ENCODE measurements at places on chromosomes 2 and 18.

DNA sequence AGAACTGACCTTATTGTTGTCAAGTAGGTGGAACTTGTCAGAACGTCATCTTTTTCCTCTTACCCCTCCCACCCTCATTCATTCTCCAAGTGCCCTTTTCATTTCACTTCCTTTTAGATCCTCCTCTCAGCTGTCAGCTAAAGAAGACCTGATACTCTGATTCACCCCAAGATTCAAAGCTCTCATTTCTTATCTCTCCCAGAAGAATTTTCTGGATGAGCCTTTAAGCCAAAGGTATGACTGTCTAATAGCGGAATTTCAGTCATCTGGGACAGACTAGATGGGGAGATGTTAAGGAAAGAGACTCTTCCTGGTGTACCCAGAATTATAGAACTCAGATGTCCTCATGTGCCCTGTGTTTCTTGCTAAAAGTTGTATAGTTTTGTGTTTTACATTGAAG is 53.9 kb downstream of the TCF7L1 start:
- no peak for DNase-seq

GRCh38 chr2:25672494-25673299 is 680 bp downstream of the DTNB start:
- no peak for DNase-seq

DNA sequence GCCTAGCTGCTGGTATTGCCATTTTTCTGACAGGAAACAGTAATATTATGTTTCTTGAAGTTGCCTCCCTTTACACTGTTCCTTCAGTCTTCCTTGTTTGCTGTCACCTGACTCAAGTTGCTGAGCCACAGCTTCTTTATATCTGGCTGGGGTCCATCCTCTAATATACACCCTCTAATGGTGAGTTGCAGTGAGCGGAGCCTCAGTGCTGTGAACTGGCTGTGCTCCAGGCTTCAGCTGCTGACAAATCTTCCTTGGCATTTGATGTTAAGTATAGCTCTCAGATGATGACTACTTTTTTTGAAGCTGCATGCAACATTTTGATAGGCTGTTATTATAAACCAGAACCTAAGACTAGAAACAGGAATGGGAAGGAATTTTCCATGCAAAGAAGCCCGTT is 366.7 kb downstream of the NUP35 start:
- no peak for DNase-seq

DNA sequence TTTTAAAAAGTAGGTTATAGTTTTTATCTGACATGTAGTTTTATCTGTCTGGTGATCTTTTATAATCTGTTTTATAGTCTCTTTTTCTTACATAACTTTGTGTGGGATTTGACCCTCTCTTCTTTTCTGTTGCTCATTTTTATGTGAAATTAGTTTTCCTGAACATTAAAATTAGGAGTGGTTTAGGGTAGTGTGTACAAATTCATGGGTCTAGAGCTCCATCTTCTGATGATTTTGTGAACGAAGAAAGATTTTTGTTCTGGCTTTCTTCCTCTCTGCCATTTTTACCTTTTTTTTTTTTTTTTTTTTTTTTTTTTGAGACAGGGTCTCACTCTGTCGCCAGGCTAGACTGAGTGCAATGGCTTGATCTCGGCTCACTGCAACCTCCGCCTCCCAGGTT is 46.6 kb downstream of the SLC30A6 start:
- no peak for DNase-seq

- DNase-seq = no peak
Measured at GRCh38 chr2:160783474-160783873, 289.9 kb upstream of the RBMS1 start.

DNA sequence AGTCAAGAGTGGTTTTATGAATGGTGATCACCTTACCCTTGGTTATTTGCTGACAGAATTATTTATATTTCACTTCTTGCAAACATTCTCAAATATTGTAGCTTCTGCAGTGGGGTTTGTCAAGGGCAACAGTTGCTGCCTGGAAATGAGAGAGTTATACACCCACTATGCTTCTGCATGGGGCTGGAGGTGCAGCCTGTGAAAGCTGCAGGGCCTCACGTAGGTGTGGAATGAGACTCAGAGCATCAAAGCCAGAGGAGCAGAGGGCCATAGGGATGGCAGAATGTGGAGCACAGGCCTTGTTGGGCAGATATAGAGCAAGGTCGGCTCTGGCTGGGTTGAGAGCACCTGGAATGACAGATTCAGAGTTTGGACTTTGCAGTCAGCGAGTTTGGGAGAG is 128.2 kb downstream of the ARHGEF4 start:
- no peak for DNase-seq

GRCh38 chr2:28352104-28352503 is 40.6 kb upstream of the FOSL2 start:
- no peak for DNase-seq

DNA sequence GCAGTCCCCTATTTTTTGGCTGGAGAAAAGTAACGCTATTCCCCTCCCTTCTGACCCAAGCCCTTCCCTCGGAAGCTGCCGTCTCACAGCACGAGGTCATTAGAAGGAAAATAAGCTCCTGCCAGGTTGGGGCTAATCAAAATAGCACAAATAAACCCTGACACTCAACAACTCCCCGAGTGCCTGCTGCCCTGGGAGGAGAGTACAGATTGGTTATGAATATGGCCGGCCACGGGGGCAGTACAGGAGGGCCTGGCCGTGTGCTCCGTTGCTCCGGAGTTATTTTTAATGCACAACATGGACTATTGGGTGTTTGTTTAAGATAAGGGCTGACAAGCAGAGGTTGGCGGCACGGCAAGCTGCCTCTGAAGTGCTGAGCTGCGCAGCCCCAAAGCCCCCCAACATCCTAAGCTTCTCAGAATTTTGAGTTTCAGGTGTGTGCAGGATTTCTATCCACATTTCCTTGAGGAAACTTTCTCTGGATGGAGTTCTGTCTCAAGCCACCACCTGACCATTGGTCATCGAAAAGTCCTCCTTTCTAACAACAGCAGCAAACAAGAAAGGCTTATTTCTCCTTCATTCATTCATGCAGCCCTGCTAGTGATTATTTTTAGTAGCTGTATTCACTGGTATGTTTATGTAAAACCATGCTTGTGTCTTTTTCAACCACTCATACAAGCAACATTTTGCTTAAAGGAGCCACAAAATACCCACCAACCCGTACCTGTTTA is 58.7 kb downstream of the PAX3 start:
- no peak for DNase-seq

DNA sequence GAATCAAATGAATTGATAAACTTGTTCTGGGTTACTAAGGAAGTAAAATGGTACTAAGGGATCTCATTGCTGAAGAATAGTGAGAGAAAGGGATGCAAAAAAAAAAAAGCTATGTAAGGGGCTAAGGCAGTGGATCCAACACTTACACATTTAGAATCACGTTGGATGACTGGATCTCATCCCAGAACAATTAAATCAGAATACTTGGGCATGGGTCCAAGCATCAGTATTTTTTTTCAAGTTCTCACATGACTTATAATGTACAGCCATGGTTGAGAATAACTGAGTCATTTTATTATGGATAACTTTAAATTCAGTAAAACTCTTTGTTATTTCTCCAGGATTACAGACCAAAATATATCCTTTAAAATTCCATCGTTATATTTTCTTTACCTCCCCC is 8.5 kb downstream of the DSC1 start:
- DNase-seq = no peak

- DNase-seq = no peak
Measured at GRCh38 chr2:172701250-172701649, 34.4 kb upstream of the RAPGEF4 start.

GRCh38 chr2:113876503-113877387 is 13.1 kb upstream of the ACTR3 start:
- DNase-seq = no peak

DNA sequence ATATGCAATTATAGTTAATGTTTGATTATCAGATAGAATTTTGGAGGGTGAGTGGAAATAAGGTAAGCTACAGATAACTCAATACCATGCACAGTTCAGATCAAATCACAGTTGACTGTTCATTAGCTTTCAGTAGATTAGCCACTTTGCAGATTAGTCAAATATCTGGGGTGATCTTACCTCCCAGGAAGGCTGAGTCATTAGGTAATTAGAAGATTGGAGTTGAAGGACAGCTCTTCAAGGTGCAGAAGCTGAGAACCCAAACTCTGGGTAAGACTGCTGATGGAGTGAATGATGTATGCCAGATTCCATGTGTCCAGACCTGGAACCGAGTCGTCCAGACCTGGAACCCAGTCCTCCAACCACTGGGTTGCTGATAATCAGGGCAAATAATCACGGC is 262.8 kb upstream of the UBE2E3 start:
- no peak for DNase-seq

DNA sequence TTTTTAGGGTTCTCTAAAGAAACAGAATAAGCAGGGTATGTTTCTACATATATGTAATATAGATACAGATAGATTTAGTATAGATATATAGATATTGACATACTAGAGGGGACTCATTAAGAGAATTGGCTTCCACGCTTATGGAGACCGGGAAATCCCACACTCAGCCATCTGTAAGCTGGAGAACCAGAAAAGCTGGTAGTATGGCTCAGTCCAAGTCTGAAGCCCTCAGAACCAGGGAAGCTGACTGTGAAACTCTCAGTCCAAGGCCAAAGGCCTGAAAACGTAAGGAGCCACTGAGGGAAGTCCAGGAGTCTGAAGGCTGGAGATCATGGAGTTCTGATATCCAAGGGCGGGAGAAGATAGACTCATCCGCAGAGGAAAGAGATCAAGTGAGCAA is 441.3 kb upstream of the CDH20 start:
- no peak for DNase-seq

GRCh38 chr2:172094294-172095145 is 8.2 kb downstream of the DLX2 start:
- no peak for DNase-seq

GRCh38 chr2:116754381-116755101 is 1060.0 kb upstream of the DDX18 start:
- DNase-seq = no peak

- DNase-seq = no peak
Measured at GRCh38 chr2:114668415-114668814, 226.0 kb downstream of the DPP10 start.

DNA sequence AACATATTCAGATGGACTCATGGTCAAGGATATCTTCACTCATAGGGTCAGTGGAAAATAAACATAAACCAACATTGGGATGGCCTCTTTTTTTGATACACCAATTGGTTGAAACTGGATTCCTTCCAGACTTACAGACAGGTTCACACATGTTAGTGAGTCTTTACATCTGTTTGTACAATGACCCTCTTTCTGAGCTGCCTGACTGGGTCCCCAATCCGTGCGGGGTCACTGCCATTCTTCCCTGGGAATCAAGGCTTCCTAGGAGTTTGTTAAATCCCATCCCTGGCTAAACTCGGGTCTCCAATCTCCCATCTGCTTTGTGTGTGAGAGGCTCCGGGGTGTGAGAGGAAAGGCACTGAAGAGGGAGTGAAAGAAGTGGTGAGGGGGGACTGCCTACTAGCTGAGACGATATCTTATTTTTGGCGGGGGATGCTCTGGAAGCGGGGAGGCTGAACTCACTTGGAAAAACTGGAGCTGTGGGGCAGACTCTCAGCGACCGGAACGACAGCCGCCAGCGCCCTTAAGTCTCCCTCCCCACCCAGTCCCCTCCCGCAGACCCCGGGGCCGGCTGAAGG is 487 bp downstream of the STARD6 start:
- no peak for DNase-seq

GRCh38 chr18:45666520-45666919 is 51.2 kb downstream of the SLC14A2 start:
- no peak for DNase-seq

DNA sequence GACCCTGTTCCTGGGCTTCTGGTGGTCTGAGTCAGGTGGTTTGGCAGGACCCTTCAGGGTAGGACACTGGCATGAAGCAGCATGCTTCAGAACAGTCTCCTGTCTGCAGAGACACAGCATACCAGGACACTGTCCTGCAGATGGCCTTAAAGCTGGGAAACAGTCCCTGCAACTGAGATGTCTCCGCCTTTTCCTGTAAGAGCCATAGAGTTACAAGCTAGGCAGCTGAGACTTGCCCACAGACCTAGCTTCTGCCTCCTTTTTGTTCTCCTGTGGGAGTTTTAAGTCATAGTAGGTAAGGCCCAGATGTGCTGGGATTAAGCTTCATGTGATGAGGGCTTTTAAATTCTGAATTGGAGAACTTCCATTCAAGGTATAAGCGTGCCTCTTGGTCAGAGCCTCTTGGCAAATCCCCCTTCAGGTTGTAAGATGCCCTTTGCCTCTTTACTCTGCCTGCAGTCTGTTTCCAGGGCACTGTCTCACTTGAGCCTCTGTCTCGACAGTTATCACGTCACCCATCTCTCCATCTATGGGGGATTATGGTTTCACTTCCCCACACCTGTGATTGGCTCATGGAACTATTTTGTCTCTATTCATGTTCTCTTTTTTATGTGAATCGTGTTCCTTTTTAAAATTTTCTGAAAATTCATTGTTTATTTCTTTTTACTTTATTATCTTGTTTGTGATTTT is 51.8 kb downstream of the COA5 start:
- no peak for DNase-seq

DNA sequence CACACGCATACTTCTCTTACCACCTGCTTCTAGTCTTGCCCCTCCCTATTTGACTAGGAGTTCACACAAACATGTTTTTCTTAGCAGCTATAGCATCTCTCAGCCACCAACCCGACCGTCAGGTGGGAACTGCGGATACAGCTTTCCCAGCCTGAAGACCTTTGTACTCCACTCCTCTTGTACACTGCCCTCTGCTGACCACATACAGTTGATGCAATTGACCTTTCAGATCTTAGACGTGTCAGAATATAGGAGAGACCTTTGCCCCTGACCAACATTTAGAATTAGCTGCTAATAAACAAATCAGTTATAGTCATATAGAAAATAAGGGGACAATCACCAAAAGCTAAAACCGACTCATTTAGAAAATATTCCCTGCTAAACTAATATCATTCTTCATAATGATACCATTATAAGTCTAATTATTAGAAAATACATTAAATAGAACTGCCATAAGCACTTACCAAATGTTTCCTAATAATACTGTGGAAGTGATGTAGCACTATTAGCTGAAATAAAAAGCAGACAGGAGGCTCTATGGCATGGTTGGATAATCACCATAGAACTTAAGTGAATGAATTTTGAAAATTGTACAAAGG is 208.4 kb downstream of the RAD51AP2 start:
- no peak for DNase-seq

- DNase-seq = no peak
Measured at GRCh38 chr2:154495455-154495868, 203.0 kb upstream of the KCNJ3 start.

GRCh38 chr2:157257312-157258252 is at the start of gene GALNT5:
GALNT5 (plus strand) TSS chr2:157257705; CDS start chr2:157258083, 378 bp downstream.
- peak; percentile 17 for DNase-seq

GRCh38 chr2:58699411-58699810 is 458.3 kb upstream of the FANCL start:
- DNase-seq = no peak

DNA sequence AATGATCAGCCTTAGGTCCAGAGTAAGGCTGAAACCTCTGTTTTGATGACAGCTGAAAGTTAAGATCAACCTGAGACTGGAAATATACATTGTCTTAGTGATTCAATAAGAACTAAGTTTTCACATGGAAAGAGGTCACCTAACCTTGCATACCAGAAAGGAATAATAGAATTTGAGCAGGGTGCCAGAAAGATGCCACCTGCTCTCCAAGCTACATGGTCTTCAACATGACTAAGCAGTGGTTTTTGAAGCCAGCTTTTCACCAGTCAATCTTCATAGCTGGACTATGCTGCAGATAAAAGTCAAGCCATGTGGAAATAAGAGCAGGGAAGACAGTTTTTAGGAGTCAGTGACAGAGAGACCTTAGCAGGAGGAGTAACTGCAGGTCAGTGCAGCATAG is 589.4 kb upstream of the SYT4 start:
- no peak for DNase-seq

GRCh38 chr2:138432971-138433370 is 68.6 kb upstream of the SPOPL start:
- DNase-seq = no peak

- no peak for DNase-seq
Measured at GRCh38 chr18:54790109-54790508, 38.2 kb upstream of the RAB27B start.
